ENCODE measurements at places on chromosomes 3 and 15.

DNA sequence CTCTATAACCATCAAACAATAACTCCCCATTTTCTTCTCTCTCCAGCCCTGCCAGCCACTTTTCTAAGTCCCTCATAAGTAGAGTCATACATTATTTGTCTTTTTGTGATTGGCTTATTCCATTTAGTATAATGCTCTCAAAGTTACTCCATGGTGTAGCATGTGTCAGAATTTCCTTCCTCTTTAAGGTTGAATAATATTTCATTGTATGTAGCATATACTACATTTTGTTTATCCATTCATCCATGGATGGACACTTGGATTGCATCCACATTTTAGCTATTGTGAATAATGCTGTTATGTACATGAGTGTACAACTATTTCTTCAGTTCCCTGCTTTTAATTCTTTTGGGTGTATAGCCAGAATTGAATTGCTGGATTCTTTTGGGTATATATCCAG lies 138.4 kb downstream of the ATG7 start:
- DNase-seq = no peak

DNA sequence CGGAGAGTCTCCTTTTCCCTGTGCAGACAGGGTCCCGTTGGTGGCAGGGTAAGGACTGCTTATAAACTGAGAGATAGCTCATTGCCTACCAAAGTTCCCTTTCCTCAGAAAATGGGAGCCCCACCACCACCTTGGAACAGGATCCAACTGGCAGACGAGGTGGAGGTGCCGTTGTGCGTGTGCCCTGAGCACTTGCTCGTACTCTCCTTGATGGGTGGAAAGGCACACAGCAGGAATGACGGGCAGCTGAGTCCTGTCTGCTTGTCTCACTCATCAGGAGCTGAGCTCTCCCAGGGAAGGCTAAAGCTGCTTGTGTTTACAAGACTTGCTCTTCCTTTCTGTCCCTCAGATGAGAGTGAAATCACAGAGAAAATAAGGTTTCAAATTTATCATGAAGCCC lies 60.7 kb downstream of the B3GNT5 start:
- DNase-seq = no peak

DNA sequence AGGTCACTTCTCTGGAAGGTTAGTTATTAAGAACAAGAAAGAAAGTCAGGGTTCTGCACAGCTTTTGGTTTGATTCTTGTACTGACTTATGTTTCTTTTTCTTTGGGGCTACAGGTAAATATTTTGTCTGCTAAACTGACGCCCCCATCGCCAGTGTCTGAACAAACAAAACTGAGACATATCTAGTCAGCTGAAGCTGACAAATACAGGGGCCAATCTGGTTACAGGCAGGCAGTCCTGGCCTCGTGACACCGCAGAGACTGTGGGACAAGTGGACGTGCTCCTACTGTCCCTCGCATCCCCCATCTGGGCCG lies 4.6 kb upstream of the RPL14 start:
- no peak for DNase-seq

DNA sequence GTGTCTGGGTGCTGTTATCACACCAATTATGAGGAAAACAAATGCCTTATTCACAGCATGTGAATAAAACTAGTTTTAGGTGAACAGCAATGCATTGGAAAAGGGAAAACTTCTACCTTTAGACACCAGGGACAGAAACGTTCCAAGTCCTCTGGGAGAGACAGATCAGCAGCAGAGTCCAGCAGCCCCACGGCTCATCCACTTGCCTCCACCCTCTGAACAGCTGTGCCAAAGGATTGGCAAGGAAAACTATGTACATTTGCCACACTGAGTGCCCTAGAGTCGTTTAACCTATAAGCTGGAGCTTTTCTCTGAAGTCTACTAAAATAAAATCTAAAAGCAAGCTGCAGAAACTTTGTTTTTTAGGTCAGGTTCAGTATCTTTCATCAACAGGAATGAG lies 107.7 kb upstream of the EIF1B start:
- DNase-seq = no peak

- DNase-seq = no peak
Measured at GRCh38 chr15:35471024-35471423, 74.9 kb downstream of the DPH6 start.

GRCh38 chr3:192812743-192813383 lies 85.5 kb upstream of the FGF12 start:
- peak; percentile 47 for DNase-seq

DNA sequence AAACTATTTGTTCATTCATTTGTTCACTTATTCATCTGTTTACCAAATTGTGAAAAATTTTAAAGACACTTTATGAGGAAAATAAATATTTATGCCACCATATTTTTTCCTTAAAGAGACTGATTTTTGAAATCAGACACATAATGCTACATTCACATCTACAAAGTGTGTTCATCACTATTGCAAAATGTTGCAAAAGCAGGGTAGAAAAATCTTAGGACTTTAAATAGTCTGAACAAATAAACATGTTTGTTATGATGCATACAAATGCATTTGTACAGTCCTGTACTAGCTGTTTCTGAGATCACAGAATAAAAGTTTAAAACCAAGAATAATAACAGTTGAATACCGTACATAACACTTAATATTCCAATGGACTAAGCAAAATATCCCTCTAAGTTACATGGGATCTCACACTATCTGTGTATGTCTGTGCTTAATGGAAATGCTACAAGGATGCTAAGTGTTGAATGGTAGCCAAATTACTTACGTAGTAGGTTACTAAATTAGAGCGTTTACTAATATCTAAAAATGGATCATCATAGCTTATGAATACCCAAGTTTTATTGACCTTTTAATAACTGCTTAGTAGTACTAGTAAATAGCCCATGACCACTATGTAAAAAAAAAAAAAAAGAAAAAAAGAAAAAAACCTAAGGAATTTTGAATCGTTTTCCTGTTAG lies 25.1 kb downstream of the ATP11B start:
- DNase-seq = no peak

GRCh38 chr15:92115834-92116233 lies 262.3 kb downstream of the SLCO3A1 start:
- DNase-seq = no peak

GRCh38 chr3:12991861-12992281 lies 81.4 kb downstream of the IQSEC1 start:
- no peak for DNase-seq

Data from femur (tissue), 1 donor.